Eye (tissue), 1 donor: ENCODE measurements at places on chromosomes 5 and 9.
A peak's percentile ranks its signal among the peaks of the same experiment; 100 is the strongest.

- no peak for DNase-seq
Measured at GRCh38 chr9:124839612-124840299, 13.5 kb upstream of the WDR38 start.

- DNase-seq: no peak
Measured at GRCh38 chr9:32716425-32716824, 66.9 kb upstream of the TMEM215 start.

DNA sequence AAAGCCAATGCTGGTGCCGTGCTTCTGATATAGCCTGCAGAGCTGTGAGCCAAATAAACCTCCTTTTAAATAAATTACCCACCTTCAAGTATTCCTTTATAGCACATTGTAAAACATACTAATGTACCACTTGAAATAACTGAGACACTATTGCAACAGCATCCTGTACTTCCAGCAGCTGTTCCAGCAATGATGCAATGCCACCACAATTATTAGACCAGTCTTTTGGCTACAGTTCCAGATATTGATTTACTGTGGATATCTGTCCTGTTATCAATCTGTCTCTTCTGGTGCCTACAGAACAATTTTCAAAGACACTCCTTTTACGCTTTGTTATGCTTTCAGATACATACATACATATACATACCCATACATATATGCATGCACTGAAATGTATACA, 567.9 kb downstream of the TAF11L14 start:
- DNase-seq: no peak

GRCh38 chr5:64900618-64901017, 131.9 kb downstream of the CWC27 start:
- DNase-seq: no peak

- no peak for DNase-seq
Measured at GRCh38 chr5:58731641-58732040, 148.8 kb downstream of the RAB3C start.

DNA sequence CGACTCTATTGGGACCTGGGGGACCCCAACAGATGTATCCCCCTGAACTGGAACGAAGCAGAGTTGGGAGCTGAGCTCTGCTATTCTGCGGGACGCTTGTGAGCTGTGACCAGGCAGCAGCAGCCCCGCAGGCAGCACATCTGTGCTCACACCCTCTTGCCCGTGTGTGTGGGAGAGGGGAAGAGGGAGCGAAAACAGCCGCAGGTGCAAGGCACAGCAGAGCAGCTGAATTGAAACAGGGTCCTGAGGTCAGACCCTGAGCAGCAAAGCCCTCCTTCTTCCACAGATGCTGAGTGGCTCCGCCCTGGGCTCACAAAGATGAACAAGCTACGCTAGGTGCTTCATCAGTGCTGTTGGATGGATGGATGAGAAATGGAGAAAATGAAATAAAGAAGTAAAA, 198.7 kb downstream of the HSPA4 start:
- DNase-seq: no peak

DNA sequence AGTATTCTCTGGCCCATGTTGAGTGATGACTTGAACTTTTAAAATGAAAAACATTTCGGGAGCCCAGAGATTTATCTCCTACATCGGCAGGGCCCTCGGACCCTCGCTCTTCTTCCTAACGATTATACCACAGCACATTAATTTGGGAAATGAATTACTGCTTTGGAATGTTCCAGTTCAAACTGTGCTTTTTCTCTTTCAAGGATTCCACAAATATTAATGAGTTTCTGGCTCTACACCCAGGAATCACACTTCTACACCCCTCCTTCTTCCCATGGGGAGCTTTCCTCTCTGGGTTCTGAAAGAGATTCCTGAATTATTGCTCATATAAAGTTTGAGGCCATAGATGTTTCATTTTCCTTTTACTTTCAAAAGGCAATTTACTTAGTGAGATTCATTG, 41.2 kb downstream of the NSG2 start:
- no peak for DNase-seq

DNA sequence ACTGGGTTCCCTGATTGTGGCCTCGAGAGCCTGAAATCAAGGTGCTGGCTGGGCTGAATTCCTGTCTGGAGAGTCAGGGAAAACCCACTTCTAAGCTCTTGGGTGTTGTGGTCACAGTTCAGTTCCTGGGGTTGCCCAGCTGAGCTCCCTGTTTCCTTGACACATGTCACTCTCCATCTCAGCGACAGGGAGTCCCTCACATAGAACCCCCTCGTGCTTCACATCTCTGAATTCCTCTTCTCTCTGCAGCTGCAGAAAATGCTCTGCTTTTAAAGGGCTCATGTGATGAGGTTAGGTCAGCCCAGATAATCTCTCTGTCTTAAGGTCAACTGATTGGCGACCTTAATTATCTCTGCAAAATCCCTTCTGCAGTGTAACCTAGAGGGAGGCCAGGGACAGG, 53.5 kb upstream of the NFIL3 start:
- no peak for DNase-seq

GRCh38 chr9:106648799-106649198, 214.2 kb upstream of the ZNF462 start:
- no peak for DNase-seq

GRCh38 chr9:102497709-102498108, 497.4 kb upstream of the CYLC2 start:
- no peak for DNase-seq

GRCh38 chr5:107523029-107523680, 147.6 kb downstream of the EFNA5 start:
- DNase-seq: no peak

GRCh38 chr9:124721109-124721906, 49.8 kb downstream of the NR6A1 start:
- DNase-seq: no peak

- DNase-seq: peak; percentile 15
Measured at GRCh38 chr5:152855441-152855840, 450.4 kb upstream of the NMUR2 start.

DNA sequence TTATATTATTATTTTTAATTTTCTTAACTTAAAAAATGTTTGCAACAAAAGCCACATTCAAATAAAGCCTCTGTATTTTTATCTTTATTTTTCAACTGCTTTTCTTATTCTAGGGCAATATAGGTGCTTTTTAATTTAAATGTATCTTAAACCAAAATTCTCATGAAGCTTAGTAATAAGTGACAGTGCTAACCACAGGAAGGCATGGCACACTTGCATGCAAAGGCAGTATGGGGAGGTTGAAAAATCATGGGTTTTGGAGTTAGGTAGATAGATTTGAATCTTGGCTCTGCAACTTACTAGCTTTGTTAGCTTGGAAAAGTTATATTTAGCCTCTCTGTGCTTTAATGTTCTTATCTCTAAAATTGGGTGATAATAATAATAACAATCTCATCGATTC, 458.0 kb downstream of the DMAC1 start:
- DNase-seq: no peak

DNA sequence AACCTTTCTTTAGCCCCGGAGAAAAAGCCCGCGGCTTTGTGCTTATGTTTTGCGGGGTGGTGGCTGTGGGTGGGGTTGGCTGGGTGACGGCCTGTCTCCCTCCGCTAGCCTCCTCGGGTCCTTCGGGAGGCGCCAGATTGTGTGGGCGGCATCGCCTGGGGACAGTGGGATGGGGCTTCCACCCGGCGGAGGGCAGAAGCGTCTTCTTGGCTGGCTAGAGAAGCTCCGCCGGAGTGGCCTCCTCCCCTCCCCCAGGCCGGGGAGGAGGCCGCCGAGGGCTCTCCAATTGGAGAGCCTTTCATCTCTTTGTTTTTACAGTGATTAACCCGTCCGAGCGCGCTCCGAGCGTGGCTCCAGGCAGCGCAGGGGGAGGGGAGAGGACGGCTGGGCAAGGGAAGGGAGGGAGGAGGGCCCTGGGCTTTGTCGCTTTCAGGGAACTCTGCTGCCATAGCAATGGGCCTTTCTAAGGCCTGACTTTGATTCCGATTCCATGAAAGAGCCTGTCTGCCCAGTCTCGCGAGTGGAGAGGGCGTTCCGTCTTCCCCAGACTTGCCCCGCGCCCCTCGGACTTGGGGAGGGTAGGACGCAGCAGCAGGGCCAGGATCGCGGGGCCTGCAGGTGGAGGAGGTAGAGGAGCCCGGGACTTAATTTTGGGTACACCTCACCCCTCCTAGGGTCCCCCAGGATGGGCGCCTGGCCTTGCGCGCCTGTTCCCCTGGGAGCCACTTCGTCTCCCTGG, 36.7 kb upstream of the TIFAB start:
- peak; percentile 96 for DNase-seq

DNA sequence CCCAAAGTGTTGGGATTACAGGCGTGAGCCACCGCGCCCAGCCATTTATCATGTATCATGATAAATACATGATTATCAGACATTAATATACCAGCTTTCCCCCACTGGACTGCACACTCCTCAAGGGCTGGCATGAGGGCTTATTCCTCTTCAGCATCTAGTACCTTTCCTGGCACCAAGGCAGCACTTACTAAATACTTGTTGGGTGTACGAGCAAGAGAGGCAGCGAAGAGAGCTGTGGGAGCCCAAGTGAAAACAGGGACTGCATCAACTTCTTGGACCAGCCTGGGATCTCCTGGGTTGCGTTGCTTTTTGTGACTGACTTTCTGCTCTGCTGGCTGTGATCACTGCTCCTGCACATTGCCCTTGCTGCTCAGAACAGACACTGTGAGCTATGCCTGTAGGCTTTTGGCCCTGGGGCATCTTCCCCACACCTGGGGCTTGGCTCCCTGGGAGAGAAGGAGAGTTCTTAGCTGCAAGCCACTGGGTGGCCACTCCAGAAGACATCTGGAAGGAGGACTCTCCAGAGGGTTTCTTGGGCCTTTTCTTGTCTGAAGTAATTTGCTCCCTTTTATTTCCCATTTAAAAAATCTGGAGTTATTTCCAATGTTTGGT, 224.3 kb downstream of the NR3C1 start:
- DNase-seq: no peak

DNA sequence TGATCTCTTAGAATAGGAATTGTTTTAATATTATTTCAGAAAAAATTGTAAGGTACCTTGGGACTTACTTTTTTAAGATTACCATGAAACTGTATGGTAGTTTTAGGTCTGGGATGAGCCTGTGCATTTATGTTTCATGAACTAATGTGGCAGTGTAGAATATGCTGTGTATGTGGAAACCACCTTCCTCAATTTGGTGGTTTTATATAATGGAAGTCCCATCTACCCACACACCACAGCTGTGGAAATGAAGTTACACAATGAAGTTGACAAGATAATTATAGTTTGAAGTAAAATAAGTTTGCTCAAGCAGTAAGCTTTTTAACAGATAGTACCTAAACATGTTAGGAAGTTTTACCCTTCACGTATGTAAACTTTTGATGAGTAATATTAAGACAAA, 24.4 kb downstream of the WDR36 start:
- no peak for DNase-seq
